Psoas muscle (tissue), 8 donors: ENCODE measurements at places on chromosomes 5 and 9. TPM values are rescaled to one million over a fixed set of nuclear protein-coding genes. Genes with fewer than 3 reads are reported as not detected.
A peak's percentile ranks its signal among the peaks of the same experiment; 100 is the strongest.

DNA sequence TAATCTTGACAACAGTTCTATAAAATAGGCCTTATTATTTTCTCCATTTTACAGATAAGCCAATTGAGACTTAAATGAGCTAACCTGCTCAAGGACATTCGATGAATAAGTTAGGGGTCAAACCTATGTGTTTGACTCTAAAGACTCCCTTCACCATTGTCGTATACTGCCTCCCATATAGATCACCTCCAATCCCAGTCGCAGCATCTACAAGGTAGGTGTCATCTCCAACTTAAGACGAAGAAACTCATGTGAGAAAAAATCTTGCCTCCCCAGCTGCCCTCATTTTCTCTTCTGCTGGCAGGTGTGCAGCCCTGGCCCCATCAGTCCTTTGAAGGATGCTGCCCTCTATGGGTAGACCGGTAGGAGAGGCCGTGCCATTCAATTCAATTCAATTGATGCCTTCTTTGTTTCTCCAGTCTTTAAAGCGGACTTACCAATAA is 75.2 kb upstream of the SMARCA2 start:
- H3K27me3 ChIP-seq = no peaks in the 10 kb centered on the region
- no peak for DNase-seq
- no peak overlapping the region for H3K4me3 ChIP-seq
- H3K4me1 ChIP-seq = no peaks in the 10 kb centered on the region

GRCh38 chr5:55923177-55923771 is 71.5 kb downstream of the IL6ST start:
- H3K4me1 ChIP-seq = no peaks in the 10 kb centered on the region
- H3K36me3 ChIP-seq = no peaks in the 10 kb centered on the region
- peak overlapping the region; percentile 49 for H3K4me3 ChIP-seq
- H3K27me3 ChIP-seq = peaks cover 2% of the 10 kb centered on the region

- no peak for DNase-seq
- no peaks in the 10 kb centered on the region for H3K4me1 ChIP-seq
- no peaks in the 10 kb centered on the region for H3K36me3 ChIP-seq
- H3K27me3 ChIP-seq = no peaks in the 10 kb centered on the region
Measured at GRCh38 chr9:106077731-106078130, 383.4 kb downstream of the TMEM38B start.

The COL15A1 gene
- 7.7 TPM for total RNA-seq

The HMMR gene
- total RNA-seq = 1.4 TPM
